ENCODE measurements at places on chromosomes 7 and 10. TPM values are rescaled to one million over a fixed set of nuclear protein-coding genes. Genes with fewer than 3 reads are reported as not detected.

Gene PAX4
- total RNA-seq = not detected

Gene HKDC1
- total RNA-seq = 0.10 TPM

Gene MYOZ1
- total RNA-seq = 0.58 TPM

Gene LHPP
- 15.9 TPM for total RNA-seq

Data from mesenteric fat pad (tissue), 1 donor.